ENCODE measurements at places on chromosomes 2 and 18.

DNA sequence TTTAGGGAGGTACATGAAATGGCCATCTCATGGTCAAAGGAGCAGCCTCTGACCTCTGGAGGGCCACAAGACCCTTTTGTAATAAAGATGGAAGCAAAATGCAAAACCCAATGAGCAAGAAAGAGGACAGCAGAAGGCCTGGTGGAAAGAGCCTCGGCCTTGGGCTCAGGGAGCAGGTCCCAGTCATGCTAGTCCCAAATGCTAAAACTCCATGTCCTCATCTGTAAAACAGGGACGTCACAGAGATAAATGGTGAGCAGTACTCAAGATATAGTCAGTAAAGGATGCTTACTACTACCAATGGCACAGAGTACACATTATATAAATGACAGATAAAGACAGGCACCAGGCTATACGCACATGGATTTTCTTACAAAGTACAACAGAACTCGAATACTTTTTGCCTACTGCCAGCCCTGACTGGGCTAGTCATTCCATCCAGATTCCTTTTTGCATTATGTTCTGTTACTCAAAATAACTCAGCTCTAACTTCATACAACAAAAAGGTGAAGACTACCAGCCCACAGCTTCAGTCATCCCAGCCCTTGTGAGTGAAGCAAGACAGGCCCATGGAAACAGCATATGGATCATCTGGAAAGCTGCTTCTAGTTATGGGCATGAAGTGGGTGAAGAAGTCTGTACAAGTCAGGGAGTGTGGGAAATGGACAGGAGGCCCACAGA is 64.9 kb upstream of the TFCP2L1 start:
- DNase-seq, result no peak

DNA sequence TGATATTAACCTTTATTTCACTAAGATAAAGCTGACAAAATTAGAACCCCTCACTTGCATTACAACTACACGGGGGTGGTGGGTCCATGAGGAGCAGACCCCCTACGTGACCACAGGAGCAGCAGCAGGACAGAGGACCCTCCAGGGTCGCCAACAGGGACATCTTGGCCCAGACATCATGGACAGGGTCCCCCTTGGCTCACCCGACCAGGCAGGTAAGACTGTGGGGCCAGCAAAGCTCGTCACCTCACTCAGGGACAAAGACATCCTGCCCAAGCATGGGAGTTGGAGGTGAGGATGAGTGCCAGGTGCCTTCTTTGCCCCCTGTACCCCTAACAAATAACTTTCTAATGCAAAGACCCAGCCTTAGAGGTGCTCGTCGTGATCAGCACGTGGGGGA is 111.3 kb upstream of the RAB6C start:
- no peak for DNase-seq

- DNase-seq, result no peak
Measured at GRCh38 chr2:219798430-219798829, 171.0 kb downstream of the SLC4A3 start.

GRCh38 chr2:230327418-230328154 is 593 bp downstream of the SP140L start:
- DNase-seq, result no peak

- DNase-seq, result no peak
Measured at GRCh38 chr2:63435070-63435469, 153.2 kb downstream of the WDPCP start.

DNA sequence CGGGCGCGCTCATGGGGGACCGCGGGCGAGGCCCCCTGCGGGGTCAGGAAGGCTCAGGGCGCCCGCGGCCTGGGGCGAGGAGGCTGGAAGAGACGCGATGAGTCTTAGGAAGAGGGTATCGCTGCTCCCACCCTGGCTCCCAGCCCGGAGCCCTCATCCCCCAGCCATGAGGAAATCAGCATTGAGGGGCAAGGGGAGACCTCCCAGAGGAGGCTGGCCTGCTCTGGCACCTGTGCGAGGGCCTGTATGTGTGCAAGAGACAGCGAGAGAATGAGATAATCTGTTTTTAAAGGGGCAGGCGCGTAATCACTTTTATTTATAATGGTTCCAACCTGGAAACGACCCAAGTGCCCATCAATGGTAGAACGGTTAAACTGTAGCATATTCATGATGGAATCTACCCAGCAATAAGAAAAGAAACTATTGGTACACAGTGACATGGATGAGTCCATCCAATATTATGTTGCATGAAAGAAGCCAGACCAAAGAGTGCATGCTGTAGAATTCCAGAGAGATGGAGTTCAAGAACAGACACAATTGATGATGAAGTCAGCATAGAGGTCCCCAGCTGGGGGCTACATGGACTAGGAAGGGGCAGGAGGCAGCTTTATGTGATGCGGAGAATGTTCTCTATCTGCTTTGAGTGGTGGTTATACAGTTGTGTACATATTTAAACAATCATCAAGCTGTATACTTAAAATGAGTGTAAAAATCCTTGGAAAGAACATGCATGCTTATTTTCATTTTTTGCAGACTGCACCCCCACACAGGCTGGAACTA is 14.4 kb downstream of the FBXO41 start:
- no peak for DNase-seq
